Activated CD4-positive, alpha-beta T cell treated with anti-CD3 and anti-CD28 coated beads, Interleukin-10, Interleukin-2, amounts not matched to agents 100 ng/mL and 50 ng/mL, durations not matched to agents 16 hours and 8 hours (primary cell): ENCODE measurements at places on chromosomes 12 and 14.

DNA sequence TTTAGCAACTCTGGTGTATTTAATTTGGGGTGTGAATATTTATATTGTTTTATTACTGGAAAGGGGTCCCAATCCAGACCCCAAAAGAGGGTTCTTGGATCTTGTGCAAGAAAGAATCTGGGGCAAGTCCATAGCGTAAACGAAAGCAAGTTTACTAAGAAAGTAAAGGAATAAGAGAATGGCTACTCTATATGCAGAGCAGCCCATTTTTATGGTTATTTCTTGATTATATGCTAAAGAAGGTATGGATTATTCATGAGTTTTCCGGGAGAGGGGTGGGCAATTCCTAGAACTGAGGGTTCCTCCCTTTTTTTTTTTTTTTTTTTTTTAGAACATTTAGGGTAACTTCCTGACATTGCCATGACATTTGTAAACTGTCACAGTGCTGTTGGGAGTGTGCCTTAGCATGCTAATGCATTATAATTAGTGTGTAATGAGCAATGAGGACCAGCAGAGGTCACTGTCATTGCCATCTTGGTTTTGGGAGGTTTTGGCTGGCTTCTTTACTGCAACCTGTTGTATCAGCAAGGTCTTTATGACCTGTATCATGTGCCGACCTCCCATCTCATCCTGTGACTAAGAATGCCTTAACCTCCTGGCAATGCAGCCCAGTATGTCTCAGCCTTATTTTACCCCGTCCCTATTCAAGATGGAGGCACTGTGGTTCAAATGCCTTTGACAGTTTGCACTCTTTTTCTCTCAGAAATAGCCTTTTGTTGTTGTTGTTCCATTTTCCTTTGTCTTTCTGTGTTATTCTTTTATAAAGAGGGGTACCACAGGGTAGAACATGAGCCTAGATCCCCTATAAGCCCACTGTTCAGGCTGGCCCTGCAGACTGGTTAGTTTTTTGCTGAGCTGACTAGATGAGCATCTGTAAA is 75.5 kb upstream of the DCD start:
- peak; percentile 53 for DNase-seq

GRCh38 chr12:92138144-92138543 is 7.5 kb downstream of the BTG1 start:
- DNase-seq = no peak

DNA sequence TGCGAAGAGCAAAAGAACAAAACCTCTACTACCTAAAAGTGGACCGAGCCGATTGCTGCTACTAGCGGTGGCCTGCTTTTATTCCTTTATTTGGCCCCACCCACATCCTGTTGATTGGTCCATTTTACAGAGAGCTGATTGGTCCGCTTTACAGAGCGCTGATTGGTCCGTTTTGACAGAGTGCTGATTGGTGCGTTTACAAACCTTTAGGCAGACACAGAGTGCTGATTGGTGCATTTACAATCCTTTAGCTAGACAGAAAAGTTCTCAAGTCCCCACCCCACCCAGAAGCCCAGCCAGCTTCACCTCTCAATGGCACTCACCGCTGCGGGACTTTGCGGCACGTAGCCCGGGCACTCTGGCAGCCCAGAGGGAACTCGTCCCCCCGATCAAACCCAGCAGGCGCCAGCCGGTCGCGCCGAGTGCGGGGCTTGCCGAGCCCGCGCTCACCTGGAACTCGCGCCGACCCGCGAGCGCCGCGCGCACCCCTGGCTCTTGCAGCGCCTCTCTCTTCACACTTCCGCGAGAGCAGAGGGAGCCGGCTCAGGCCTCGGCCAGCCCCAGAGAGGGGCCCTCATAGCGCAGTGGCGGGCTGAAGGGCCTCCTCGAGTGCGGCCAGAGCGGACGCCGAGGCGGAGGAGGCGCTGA is 8.7 kb upstream of the FGD4 start:
- peak; percentile 37 for DNase-seq

DNA sequence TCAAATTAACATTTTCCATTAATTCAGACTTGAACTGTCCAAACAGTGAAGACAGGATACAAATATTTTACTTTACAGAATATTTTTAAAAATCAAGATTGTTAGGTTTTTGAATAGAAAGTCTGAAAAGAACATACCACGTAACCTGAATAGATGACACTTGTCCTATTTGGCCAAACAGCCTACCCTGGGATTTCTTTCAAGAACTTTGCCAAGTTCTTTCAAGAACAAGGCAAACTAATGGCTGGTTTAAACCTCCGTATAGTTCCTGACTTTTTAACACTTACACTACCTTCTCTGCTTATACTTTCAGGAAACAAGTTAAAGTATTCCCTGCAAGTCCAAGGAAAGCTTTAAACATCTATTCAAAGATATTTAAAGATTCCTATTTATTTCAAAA is 35.0 kb downstream of the MAP4K5 start:
- no peak for DNase-seq

DNA sequence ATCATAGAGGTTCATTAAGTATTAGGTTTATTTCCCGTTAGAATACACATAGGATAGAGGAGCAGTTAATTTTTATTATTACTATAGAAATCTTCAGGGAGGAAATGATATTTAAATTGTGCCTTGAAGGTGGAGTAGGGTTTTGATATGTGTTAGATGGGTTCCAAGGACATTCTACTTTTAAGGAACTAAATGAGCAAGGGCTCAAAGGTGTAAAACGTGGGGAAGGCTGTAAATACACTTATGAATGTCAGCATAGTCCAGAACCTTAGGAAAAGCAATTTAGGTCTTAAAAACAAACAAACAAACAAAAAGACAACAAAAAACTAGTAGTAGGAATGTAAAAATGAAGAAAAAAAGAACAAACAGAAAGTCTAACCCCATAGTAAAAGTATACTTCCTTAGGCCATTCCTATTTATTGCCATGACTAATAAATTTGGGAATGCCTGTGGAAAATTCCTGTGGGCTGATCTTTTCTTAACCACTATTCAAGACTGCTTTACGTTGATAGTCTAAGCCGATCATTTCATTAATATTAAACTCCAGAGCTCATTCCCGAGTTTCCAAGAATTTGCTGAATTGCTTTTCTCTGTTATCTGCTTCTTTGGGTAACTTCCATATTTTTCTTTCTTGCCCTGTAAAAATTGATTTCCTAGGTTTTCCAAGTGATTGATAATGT is 180.3 kb downstream of the RAD51B start:
- DNase-seq = no peak

- no peak for DNase-seq
These were observed 3.7 kb upstream of the SIX1 start for GRCh38 chr14:60652674-60653651.
